Amniotic stem cell (primary cell): ENCODE measurements at places on chromosomes 4 and X.

GRCh38 chr4:55784747-55785146 lies 34.8 kb upstream of the EXOC1L start:
- no peak for DNase-seq

DNA sequence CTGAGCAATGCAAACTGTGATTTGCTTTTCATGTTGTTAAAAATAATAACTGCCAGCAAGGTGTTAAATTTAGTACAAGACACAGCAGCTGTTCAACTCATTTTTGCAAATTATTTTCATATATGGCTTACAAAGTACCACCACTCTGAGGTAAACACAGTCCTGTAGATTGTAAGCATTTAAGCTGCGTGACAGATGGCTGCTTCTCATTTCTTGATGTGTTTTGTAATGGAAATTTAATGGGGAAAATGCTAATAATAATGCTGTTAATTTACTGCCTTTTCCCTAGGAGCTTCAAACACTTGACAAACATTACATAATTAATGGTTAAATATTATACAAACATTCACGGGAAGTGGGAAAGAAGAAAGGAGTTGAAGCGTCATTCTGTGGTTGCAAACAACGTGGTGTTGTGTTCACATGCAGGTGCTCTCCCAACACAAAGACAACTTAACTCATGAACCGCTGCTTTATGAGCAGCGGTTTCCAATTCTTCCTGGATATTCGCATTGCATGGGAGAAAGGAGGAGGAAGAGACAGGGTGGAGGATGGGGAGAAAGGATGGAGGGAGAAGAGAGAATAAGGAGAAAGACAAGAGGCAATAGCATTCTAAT lies 236.8 kb upstream of the VCX start:
- DNase-seq = no peak

DNA sequence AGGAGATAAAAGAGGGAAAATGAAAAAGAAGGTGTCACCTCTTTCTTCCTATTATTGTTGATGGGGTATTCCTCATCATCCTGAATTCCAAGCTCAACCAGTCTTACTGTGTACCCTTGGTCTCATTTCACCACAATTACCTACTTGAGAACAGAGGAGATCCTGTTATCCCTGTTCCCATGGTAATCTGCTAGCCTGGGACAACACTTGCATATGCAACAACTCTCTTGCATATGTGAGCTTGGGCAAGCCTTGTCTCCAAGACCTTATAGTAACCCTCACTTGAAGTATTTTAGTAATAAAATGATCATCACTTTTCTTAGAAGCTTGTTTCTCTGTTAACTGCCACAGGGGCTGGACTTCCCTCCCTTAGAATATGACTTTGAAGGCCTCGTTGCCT lies 253.7 kb downstream of the NAP1L3 start:
- DNase-seq = no peak

- DNase-seq = no peak
Observed at GRCh38 chr4:124642846-124643245, 69.7 kb downstream of the ANKRD50 start.

- DNase-seq = no peak
Observed at GRCh38 chr4:150337734-150338133, 244.2 kb upstream of the MAB21L2 start.

DNA sequence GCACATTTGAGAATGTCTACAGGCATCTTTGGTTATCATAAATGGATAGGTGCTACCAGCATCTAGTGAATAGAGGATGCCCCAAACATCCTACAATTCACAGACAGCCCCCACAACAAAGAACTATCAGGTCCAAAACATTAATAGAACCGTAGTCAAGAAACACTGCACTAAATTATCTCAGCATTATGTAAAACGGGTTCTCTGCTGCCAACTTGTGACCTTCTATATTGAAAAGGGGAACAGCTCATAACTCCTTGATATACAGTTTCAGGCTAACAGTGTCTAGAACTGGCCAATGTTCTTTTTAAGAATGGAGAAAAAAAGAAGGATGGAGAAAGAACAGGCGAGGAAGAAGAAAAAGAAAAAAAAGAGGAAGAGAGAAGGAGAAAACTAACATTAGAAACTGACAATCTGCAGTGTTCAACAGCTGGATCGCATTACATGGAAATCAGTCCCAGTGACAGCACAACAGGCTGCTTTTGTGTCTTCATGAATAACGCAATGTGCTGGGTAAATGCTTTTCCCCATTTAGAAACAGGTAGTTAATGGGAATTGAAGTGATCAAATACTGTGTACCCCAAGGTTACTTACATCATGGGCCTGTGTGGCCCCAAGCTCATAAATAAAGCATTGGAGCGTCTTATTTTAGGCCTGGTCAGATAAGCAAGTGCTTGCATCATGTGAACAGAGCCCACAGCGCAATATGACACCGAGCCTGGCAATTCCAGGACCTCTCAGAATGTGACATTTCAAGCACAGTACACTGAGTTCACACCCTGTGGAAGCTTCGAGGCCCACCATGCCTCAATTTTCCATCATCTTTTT lies 339.5 kb downstream of the DHX15 start:
- no peak for DNase-seq

DNA sequence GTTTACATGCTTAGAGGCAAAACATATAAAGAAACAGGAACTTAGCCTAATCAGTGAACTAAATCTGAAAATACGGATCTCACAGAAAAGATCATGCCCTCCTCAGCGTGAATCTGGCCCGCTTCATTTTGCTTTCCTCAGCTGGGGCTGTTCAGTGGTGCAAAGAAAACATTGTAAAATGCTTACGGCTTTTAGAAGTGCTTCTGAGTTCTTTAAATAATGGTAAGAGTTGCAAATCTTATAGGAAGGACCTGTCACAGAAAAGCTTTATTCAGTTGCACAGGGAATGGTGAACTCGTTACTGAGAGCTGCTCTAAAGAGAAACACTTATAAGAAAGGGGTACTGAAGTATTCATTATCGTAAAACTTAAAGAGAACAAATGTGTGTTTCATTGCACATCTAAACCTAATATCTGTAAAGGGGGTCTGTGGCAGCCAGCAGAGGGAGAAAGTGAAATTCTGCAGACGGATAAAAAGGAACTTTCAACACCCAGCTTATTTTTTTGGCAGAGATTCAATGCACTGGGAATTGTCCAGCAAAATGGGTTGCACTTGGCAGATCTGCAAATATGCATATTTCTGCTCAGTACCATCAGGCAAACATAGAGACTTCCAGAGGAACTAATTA lies 139.2 kb upstream of the ANK2 start:
- DNase-seq = no peak

DNA sequence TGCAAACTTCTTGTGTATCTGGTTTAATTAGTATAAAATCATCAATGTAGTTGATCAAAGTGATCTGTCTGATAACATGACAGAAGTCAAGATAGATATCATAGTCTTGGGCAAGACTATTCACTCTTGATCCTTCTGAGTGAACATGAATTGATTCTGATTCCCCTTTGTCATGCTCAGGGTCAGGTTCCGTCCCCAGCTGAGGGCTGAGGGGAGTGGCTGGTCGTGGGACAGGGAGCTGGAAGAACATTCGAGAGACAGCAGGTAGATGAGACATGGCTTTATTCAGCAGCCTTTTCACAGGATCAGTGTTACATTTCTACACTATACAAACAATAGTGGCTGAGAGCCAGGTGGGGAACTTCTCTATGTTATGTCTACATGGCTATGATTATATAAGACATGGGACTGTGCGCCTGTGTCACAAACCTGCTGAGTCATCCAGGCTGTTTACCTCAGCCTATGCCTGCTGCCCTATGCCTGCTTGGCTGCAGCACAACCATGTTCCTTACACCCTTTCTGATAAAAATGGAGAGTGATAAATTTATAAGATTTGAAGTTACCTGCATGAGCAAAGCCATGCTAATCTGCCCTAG lies 586.9 kb upstream of the NR3C2 start:
- DNase-seq = no peak

GRCh38 chr4:88204882-88205281 lies 46.4 kb upstream of the ABCG2 start:
- DNase-seq = no peak
